MV-4-11 (cell line): ENCODE measurements at places on chromosomes 1 and 21.

GRCh38 chr1:101276818-101277217, 40.0 kb downstream of the S1PR1 start:
- peak; percentile 52 for DNase-seq

- DNase-seq = no peak
Measured at GRCh38 chr1:201636097-201636496, 97.2 kb downstream of the NAV1 start.

DNA sequence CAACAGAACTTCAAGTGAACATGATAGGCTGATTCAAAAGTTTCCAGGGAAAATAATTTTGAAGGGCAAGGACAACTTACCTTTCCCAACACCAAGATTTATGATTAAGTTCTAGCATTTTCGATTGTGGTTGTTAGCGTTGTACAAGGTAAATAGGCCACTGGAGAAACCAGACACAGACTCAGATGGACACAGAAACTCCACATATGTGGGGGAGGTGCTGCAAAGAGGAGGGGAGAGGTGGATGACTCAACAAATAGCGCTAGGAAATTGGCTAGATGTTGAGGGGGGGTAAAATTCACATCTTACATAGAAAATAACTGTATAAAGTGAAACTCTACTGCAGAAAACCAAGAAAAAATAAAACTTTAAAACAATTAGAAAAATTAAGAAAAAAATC, 564.4 kb downstream of the MATN1 start:
- no peak for DNase-seq

DNA sequence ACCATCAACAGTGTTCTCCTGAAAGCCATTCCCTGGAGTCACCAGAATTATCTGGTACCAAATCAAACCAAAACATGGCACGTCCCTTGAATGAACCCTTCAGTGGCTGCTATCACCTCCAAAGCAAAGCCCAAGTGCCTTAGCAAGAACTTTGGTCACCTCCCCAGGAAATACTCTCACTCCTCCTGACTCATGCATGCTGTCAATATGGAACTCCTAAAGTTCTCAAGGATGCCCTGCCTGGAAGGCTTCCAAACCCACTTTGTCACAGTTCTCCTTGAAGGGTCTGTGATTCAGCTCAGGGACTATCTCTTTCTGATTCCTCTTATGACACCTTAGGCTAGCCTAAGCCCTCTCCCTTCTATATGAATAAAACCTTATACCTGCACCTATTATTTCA, 146.1 kb upstream of the RUNX1 start:
- no peak for DNase-seq

- DNase-seq = peak; percentile 8
Measured at GRCh38 chr1:217620814-217621213, 10.1 kb downstream of the GPATCH2 start.
